Pons (tissue), 1 donor: ENCODE measurements at places on chromosomes 6 and 20.

DNA sequence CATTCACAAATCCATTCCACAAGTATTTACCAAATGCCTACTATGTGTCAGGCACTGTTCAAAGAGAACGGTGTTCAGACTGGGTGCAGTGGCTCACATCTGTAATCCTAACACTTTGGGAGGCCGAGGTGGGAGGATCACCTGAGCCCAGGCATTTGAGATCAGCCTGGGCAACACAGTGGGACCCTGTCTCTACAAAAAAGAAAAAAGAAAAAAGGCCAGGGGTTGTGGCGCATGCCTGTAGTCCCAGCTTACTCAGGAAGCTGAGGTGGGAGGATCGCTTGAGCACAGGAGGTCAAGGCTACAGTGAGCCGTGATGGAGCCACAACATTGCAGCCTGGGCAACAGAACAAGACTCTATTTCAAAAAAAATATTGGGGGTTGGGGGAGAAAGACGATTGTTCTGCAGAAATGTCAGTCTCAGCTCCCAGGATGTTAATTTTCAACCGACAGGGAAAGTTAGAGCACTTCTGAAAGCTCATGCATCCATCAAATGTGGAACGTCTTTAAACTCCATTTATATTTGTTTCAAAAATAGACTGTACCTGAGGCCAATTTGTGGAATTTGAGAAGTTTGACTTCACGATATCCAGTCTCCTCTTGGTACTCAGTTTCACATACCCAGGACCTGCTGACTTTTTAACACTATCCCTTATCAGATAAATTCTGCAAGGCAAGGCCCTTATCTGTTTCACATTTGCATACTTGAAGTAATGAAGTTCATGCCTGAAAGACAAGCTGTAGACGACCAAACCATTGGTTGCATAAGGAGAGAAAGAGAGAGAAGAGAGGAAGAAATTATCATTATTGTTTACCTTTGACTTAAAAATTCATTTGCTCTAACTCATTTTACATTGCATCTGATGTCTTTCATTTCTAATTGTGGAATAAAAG is 14.8 kb upstream of the BTN3A2 start:
- no peak for DNase-seq

DNA sequence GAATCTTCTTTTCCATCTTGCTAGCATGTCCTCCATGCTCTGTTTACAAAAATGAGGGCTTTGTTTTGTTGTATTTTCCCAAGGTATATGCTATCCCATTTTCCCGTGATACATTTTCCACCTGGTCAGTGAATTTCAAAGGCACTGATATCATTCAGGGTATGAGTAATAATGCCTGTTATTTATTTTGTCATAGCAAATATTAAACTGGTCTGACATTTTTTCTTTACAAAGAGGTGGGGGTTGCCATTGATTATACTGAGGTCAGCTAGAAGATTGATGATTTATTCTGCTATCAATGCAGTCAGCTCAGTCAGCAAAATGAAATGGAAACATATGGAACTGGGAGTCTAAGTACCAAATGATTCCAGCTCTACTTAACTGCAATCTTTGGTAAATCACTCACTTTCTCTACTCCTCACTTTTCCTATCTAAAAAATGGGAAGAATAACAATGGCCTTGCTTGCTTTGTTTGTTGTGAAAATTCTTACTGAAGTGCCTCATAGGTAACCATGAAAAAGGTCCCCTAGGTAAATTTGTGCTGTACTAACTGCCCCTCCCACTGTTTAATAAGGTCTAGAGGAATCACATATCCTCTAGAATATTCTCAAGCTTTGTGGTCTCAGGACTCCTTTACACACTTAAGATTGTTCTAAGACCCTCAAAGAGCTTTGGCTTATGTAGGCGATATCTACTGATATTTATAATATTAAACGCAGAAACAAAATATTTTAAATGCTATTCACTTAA is 64.0 kb downstream of the ARHGAP18 start:
- no peak for DNase-seq

DNA sequence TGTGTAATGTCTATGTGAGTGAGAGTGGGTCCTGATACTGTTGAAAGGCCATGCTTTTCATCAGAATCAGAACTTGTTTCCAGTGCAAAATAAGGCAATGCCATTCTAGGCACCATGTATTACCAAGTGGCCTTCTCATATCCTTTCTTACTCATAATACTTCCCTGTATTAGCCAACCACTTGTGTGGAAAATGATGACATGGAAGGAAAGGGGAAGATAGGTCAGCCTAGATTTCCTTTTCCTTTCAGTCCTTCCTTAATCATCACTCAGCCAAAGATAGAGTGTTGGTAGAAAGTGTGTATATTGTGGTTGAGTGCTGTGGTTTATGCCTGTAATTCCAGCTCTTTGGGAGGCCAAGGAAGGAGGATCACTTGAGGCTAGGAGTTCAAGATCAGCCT is 158.6 kb upstream of the PREP start:
- no peak for DNase-seq

DNA sequence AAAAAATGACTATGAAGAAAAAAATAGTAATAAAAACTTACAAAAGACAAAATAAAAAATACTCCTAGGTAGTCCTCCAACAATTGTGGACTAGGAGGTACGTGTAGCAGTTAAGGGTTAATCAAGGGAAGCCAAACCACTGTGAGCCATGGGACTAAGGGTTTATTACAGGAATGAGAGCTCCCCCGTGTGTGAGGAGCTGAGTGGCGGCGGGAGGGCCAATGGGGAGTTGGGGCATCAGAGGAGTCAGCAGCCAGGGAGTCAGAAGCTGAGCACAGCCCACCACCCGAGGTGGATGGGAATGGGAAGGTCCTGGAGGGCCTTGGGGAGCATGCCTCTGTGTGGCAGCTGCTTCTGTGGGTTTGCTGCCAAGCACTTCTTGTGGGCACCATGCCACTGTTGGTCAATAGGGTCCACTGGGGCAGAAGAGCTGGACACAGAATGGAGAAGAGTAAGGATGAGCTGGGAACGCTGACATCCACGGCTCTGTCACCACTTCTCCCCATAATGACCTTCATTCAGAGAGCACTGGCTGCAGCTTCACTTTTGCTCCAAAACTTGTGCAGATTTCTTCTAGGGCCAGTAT is 373.3 kb downstream of the CDKAL1 start:
- DNase-seq, result no peak

- DNase-seq, result no peak
Observed at GRCh38 chr20:63542696-63543095, 4.9 kb downstream of the SRMS start.
